ENCODE measurements at places on chromosomes 4 and X.

- DNase-seq = no peak
Observed at GRCh38 chrX:142040906-142041305, 137.2 kb downstream of the MAGEC1 start.

DNA sequence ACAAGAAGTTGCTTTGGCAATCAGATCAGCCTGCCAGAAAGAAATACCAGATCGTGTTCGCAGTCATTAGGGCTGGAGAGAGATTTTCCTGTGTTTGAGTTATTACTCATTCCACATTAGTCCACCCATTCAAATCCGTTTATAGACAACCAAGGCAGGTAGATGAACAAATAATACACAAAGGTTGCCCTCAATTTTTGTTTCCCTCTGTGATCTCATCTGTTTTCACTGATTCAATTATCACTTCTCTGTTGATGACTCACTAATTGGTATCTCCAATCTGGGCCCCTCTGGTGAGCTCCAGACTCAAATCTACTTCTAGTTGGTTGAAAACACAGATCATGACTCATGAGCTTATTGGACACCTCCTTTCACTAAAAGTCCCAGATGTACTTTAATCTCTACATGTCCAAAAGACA, 54.5 kb downstream of the CHM start:
- DNase-seq = no peak

- DNase-seq = no peak
Observed at GRCh38 chrX:121455890-121456289, 408.5 kb downstream of the GLUD2 start.

- DNase-seq = peak; percentile 47
Observed at GRCh38 chrX:2703991-2704369, 12.9 kb downstream of the CD99 start.

GRCh38 chrX:134737061-134737460, 78.8 kb upstream of the PLAC1 start:
- DNase-seq = no peak

DNA sequence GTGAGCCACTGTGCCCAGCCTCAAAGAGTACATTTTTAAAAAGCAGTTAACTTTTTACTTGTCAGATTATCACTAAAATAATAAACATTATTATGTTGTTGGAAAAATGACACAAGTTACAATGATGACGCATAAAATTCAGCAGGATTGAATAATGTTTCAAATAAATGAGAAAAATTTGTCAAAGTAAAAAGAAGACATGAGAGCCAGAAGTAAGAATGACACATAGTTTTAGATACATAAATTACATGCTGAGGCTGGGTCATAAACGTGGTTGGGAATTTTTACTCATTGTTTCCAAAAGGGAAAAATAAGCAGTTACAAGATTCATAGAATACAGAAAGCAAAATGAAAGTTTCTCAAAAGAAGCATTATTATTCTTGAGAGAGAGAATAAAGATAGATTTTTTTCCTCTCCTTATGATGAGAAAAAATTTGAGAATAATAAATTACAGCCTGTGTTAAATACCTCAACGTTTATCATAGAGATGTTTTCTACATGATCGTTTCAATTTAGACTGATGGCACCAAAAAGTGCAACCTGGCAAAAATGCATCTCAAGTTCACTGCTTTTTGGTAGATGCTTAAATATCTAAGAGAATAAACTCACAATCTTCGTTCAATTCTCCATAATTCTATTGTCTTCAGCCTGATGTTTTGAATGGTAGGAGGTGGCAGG, 40.4 kb downstream of the GUCY1B1 start:
- no peak for DNase-seq

DNA sequence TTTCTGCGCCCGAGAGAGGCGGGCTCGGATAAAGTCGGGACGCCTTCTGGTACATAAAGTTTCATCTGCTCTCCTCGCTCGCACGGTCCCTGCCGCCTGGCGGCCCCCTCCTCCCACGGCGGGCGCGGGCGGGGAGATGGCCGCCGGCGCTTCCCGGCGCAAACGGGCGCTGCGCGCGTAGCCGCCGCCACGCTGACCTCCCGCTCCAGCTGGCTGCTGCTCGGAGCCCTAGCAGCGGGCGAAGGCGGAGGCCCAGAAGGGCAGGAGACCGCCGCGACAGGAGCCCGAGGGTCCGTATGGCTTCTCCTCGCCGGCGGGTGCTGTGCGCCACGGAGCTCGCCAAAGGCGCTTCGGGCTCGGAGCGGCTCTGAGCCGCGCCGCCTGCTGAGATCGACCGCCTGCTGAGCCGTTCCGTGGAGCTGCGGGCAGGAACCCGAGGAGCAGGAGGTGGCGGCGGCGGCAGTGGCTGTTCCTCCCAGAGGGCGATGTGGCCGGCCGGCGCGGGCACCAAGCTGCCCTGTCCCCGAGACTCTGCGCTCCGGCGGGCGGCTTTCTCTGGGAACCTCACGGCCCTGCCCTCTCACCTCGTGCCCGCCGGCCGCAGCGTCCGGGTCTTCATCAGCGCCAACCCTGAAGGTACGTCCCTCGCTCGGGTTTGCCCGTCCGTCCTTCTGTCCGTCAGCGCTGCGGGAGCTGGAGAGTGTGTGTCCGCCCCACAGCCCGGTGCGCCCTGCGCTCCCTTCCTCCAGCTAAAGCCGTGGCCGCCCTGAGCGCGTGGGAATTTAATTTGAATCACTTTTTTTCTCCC, at the start of gene NWD2:
TSS of gene NWD2 (plus strand) at position 161 of the 808 bp plus-strand sequence. CDS start at position 486, 325 bp downstream.
- DNase-seq = no peak

GRCh38 chr4:139986106-139986505, 167.9 kb downstream of the MAML3 start:
- no peak for DNase-seq

GRCh38 chrX:11577603-11578002, 88.1 kb downstream of the ARHGAP6 start:
- no peak for DNase-seq

DNA sequence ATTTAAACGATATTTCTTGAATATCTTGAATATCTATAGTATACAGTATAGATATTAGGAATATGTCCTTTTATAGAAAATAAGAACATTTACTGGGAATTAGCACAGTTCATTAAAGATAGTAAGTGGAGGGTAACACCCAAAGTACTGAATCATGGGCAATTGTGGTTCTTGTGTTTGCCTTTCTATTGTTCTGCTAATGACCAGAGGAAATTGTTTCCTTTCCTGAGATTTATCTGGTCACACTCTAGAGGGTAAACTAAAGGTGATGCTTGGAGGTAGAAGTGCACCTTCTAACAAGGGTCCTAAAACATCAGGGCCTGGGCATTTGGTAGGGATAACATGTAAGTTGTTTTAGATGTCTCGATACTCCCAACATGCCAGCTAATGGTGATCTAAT, 241.3 kb upstream of the SFRP2 start:
- DNase-seq = no peak

DNA sequence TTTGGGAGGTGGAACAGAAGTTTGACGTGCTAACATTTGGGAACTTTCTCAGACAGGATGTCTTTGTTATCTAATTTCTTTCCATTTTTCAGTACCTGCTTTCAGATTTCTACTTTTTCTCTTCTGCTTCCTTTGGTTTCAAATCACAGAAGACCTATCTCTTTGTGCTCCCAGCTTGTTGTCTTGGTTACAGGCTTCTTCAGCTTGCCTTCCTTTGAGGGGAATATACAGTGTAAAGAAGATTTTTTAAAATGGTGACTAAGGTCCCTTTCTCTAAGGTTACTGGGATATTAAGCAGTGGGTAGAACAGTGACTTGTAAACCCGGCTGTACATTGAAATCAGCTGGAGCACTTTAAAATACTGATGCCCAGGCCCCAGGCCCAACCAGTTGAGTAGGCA, 48.0 kb downstream of the TMEM164 start:
- no peak for DNase-seq

GRCh38 chrX:19707246-19707871, 180.0 kb downstream of the SH3KBP1 start:
- DNase-seq = no peak

- no peak for DNase-seq
Observed at GRCh38 chrX:50776248-50776647, 37.7 kb downstream of the SHROOM4 start.

DNA sequence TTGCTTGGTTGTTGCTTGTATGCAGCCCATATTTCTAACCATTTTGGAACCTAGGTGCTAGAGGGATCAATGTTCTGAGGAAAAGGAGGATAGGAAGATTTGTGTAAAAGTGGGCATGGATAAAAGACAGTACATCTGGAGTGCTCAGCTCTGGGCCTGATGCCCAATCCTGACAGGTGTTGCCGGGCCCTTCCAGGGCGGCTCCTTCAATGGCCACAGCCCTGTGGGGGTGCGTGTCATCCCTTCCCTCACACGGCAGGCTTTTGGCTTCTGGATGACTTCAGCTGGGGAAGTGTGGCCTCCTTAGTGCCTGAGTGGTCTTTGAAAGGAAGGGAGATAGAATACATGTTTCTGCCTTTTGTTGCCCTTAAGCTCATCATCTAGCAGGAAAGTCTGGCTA, 47.2 kb downstream of the NELFA start:
- no peak for DNase-seq

- no peak for DNase-seq
Observed at GRCh38 chrX:46698691-46699090, 60.2 kb downstream of the SLC9A7 start.

DNA sequence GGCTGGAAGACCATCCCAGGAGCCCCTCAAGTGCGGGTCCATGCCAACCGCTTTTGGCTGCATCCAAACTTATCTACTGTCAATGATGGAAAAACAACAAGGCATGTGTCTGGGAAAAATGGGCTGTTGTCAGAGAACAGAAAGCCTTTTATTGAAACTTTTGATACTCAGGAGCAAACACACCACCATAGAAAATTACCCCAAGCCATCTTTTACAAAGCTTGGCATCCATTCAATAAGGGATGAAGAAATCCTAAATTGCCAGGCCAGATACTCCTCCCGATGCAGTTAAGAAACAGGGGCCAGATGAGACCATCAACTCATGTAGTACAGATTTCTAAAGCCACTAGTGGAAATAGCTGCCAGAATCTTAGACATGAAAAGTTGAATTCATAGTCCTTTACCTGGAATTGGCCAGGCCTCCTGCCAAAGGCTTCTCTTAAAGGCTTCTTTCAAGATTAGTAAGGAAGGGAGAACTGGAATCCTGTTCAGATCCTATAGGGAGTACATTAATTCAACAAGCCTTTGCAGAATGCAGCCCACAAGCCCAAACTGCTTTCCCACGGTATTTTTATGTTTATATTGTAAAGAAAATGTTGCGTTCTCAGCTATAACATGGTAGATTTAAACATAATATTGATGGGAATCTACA, 145.4 kb upstream of the MAP3K15 start:
- DNase-seq = no peak

- DNase-seq = peak; percentile 83
Observed at GRCh38 chr4:1727117-1728031, 6.1 kb downstream of the TACC3 start.

DNA sequence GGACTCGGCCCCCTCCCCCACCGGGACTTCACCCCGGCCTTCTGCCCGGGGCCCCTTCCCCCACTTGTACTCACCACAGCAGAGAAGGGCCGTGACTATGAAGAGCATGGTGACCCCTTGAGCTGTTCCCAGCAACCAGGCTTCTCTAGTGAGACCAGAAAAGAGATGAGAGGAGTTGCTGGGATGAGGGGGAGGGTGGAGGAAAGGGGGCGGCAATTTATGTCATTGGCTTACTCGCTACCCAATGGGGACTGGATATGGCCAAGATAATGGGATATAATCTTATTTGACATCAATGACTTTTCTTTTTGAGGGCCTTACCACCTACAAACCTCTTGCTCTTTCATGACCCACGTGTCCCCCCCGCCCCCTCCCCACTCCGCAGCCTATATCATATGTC, 9.9 kb downstream of the IGSF1 start:
- no peak for DNase-seq

Measured in left ventricle myocardium inferior (tissue), 1 donor.